ENCODE measurements at places on chromosomes 2 and 18. TPM values are rescaled to one million over a fixed set of nuclear protein-coding genes. Genes with fewer than 3 reads are reported as not detected.

- no peak for DNase-seq
Measured at GRCh38 chr18:61587865-61588264, 254.6 kb downstream of the CDH20 start.

DNA sequence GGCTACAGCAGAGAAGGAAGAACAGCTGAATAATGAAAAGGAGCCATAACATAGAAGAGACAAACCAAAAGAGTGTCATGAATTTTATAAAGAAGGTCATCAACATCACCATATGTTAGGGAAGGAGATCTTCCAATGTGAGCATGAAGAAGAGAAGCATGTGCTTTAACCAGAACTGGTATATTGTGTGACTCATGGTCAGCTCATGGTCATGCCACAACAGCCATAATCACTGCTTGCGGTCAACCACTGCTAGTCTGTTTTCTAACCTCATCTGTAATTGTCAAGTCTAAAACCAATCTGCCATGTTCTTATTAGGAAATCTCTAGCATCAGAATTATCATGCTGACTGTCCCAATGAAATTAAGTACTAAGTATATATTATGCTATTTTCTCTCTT is 204.1 kb upstream of the VRK2 start:
- DNase-seq = no peak

- peak; percentile 51 for DNase-seq
Measured at GRCh38 chr2:143558665-143559064, 429.4 kb downstream of the ARHGAP15 start.

FSHR gene
- not detected for total RNA-seq

SERPINB13 gene
- 8.7 TPM for total RNA-seq

PTCD3 gene
- 105 TPM for total RNA-seq

GRCh38 chr2:56288838-56289580 is 105.2 kb downstream of the CCDC85A start:
- DNase-seq = no peak

- DNase-seq = no peak
Measured at GRCh38 chr2:150595803-150596470, 108.5 kb upstream of the RND3 start.

- no peak for DNase-seq
Measured at GRCh38 chr2:205808486-205809121, 126.3 kb downstream of the NRP2 start.

- no peak for DNase-seq
Measured at GRCh38 chr2:191066197-191066918, 52.4 kb upstream of the STAT1 start.

DNA sequence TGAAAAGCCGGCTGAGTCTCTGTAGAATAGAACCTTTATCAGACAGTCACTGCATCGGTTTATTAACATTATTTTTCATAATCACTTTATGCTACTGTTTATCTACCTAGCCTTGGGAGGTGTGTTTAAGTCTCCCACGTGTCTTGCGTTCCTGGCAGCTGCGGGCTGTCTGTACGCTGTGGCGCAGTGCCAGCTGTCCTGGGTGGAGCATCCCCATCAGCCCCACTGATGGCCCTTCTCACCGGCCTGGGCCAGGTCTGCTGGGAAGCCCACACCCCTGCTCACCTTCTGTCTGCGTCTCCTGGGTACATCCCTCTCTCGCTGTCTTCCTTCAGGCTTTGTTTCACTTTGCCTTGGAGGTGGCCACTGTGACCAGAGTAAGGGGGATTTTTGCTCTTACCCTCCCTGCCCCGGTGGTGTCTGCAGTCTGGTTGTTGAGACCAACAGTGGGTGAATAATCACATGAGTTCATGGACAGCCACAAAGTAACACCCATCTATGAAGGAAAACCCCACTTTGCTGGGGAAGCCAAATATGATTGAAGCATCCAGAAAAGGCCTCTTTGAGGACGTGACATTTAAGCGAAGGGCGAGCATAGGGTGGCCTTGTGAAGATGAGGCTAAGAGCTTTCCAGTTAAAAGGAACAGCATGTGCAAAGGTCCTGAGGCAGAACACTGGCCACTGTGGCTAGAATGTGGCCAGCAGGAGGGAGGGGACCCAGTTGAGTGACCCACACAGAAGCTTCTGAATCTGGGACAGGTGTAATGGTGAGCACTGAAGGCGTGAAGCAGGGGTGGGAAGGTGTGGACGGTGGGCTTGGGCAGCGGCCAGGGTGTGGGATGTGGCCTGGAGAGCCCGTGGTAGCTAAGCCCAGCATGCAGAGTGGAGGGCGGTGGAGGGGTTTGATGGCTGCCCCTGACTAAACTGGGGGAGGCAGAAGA is 41.7 kb downstream of the RAMP1 start:
- no peak for DNase-seq

- DNase-seq = no peak
Measured at GRCh38 chr2:102200539-102200938, 13.7 kb downstream of the IL1RL2 start.

DNA sequence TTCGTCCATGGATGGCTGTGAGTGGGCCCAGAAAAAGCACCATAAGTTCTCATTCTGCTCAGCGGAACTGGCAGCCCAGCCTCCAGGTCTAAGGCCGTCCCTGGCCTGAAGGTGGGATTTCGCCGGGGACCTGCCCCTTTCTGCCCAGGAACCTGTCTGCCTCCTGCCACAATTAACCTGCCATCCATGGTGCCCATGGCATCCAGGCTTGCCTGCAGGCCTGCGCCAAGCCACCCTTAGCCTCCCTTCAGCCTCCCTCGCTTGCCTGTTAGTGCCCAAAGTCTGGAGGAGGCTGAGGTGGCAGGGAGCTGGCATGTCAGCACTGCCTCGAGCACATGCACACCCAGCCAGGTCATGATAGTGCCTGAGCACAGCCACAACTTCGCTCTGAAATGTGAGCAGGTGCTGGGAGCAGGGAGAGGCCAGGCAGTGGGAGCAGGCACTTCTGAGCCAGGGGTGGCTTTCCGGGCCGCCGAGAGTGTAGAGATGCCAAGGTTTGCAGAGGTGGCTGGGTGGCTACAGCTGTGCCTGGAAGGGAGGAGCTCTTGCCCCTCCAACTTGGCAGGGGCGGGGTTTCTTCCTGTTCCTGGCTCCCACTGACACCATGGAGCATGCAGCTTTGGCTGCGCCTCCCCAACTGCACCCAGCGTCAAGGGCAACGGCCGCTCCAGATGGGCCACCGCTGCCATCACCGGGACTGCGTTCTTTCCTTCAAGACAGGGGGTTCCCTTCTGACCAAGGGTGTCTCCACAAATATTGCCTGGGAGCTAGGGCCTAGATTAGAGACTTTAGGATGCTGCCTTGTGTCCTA is 648.9 kb upstream of the VRK2 start:
- no peak for DNase-seq

WDPCP gene
- total RNA-seq = 31.1 TPM

DNA sequence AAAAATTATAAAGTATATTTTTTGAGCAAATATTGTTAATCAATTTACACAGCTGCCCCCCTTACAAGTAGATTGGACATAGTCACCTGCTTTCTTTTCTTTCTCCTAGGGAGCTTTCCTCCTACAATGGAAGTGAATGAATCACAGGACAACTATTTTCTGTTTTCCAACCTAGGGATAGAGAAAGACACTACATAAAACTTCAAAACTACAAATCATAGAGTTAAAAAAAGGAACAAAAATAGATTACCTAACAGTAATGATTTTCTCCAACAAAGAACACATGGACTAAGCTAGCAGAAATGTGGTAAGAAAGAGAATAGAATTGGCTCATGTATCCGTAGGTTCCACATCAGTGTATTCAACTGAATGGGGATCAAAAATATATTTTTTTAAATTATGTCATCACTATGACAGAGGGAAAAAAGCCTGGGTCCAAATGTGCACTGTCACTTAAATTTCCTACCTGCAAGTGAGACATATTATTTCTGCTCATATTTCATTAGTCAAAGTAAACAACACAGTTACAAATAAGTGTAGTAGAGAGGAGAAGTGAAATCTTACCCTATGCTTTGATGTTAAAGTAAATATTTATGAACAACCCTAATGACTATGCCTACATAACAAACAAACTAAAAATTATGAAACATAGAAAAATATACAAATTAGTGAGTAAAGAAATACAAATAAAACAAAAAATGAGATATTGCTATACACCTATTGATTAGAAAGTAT is 756.7 kb downstream of the SOCS6 start:
- DNase-seq = no peak

DNA sequence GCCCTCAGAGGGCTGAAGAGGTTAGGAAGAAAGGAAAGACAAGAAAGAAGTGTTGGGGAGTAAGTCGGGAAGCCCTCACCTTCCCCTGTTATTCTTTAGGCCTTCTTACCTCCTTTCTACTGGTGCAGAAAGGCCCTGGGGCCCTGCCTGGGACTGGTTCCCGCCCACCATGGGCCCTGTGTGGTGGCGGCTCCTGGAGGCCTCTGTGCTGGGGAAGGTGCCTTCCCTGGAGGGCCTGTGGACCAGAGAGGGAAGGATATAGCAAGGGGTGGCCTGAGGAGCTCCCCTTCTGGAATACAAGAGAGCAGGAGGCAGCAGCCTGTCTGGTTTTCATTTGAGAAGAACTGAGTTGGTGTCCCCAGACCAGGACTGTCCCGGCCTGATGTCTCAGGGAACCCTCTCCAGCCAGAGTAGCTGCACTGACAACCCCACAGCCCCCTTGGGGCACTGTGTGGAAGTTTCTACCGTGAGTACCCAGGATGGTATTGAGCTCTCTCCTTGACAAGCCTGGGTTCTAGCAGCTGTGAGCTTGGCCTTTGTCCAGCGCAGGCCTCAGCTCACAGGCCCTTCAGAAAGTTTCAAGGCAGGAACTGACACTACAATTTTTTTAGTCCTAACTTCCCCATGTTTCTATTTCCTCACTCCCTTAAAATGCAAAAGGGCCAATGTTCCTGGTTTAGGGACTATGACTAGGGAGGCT is 47.1 kb downstream of the EFR3B start:
- peak; percentile 67 for DNase-seq

DNA sequence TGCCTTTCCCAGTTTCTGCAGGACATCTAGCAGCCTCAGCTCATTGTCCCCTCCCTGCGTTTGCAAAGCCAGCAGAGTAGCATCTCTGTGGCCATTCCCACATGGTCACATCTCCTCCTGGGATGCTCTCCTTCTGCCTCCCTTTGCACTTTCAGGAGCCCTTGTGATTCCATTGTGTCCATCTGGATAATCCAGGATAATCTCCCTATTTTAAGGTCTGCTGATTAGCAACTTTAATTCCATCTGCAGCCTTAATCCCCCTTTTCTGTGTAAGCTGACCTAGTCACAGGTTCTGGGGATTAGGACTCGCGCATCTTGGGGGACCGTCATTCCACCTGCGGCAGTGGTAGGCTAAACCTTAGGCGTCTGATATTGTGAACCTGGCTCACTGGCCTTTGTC is 70.7 kb downstream of the NEDD4L start:
- DNase-seq = no peak

DNA sequence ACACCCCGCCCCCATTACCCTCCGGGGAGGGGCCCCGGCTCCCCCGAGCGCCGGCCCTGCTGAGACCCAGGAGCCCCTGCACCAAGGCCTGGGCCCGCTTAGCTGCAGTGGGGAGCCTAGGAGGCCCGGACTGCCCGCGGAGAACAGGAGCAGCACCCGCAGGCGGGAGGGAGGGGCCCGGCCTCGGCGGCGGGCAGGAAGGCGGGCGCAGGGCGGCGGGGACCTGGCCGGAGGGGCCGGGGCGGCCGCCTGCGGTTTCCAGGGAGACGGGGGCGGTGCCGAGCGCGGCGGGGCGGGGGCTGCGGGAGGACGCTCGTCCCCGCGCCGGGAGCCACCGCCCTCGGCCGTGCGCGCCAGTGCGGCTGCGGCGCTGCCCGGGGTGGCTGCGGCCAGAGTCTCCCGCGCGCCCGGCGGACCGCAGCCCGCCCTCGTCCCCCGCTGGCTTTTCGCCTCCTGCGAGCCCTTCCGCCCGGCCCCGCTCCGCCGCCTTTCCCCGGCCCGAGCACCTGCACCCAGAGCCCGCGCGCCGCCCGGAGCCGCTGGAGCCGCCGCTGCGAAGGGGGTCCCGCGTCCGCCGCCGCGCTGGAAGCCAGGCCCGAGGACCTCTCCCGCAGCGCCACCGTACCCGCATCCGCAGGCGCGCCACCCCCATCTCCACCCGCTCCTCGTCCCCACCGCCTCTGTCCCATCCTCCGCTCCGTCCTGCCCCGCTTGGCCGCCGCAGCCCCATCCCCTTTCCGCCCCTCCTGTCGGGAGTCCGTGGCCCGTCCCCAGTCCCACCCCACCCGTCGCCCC is 17.2 kb downstream of the GPC1 start:
- peak; percentile 73 for DNase-seq

LAMA3 gene
- 50.6 TPM for total RNA-seq

- peak; percentile 80 for DNase-seq
Measured at GRCh38 chr2:38158378-38159118, 82.6 kb upstream of the CYP1B1 start.

- no peak for DNase-seq
Measured at GRCh38 chr2:130720036-130720435, 8.8 kb upstream of the GPR148 start.

GRCh38 chr2:102755284-102755683 is 6.5 kb upstream of the TMEM182 start:
- no peak for DNase-seq

DNA sequence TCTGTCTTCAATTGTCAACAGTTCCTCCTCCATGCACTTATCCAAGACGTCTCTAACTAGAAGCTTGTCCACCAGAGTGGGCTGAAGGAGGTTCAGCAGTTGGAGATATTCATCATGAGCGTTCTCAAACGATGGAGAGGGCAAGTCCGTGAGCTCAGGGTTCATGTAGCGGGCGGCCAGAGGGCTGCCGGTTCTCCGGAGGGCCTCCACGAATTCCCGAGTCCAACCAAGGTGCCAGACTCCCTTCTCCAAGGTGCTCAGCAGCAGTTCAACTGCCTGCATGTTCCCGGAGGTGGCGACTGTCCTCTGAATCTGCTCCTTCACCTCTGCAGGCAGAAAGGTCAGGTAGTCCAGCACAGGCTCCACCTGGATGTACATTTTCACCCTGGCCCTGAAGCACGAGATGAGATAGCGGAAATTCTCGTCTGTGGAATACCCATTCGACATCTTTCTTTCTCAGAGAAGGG is 590 bp downstream of the IFIH1 start:
- no peak for DNase-seq

- DNase-seq = no peak
Measured at GRCh38 chr18:13429016-13429415, 210.5 kb downstream of the LDLRAD4 start.

MOGAT1 gene
- not detected for total RNA-seq

DNA sequence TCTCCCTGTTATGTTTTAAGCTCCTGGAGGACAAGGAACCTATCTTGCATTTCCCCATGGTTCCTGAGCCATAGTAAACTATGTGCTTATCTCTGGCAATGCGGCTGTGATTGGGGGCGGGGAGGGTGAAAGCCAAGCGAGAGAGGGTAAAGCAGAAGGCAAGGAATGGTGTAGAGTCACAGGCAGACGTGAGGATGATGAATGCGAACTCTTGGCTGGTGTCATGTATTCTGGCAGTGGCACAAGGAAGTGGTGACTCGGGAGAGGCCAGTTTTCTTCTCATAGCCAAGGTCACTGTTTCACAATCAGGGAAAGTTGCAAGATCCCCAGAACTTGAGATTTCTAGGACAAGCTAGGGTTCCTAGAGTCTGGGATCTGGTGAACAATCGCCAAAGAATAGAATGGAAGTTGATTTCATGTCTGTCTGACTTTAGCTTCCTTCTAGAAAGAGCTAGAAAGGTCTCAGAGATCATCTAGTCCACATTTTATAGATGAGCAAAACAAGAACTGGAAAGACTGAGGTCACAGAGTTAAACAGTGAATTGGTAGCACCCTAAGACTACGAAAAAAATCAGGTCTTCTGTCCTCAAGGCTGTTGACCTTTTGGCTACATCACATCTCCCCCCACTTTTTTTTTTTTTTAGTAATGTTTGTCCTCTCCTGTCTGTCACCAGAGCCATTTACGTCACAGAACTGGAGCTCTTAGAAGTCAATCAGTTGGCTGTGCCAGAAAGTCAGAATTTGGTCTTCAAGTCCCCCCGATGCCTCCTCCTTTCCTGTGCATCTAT is 137.0 kb downstream of the BCL11A start:
- DNase-seq = no peak

PRSS56 gene
- total RNA-seq = not detected

UGT1A5 gene
- not detected for total RNA-seq

All from umbilical cord (tissue), 2 donors.